Hippocampal formation (tissue), 2 donors: ENCODE measurements at places on chromosomes 5 and 9.

DNA sequence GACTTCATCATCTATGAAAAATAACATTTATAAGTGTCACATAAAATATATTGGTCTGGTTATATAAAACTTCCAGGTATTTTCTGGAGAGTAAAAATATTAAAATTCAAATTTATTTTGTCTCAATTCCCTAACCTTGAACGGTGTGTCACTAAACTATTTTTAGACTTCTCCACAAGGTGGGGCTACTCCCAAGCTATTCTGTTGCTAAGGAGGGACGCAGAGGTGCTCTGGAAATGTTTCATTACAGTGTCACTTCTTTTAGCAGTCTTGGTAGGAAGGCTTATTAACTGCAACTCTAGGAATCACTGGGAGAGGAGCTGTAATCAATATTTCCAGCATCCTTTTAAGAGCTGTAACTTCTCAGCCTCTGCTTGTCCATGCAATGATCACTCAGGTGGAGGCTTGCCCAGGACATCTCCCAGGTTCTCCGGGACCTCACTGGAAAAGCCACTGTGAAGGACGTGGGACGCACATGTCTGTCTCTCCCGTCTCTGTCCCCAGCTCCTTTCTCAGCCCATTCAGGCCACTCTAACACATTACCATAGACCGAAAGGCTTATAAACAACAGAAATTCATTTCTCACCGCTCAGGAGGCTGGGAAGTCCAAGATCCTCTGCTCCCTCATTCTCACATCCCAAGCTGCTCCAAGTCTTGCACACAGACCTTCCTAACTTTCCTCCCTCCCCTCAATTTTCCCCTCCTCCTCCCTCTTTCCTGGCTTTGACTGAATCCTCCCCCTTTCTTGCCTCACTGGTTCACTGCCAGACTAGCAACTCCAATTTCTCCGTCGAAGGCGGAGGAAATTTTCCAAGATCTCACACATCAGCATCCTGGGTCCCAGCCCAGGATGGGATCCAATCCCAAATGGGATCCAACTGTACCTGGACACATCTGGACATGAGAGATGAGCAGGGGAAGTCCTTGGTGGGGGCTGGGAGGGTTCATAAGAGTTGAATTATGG, 32.7 kb upstream of the DNAH5 start:
- DNase-seq: no peak

GRCh38 chr9:93052791-93053540, 5.5 kb upstream of the SUSD3 start:
- DNase-seq: no peak

- DNase-seq: no peak
Measured at GRCh38 chr5:151900891-151901290, 23.8 kb downstream of the GLRA1 start.

- DNase-seq: peak; percentile 30
Measured at GRCh38 chr9:76458903-76459693, at the start of gene GCNT1. GCNT1 (plus strand) TSS chr9:76459182; CDS start chr9:76502382, 43,200 bp downstream.

DNA sequence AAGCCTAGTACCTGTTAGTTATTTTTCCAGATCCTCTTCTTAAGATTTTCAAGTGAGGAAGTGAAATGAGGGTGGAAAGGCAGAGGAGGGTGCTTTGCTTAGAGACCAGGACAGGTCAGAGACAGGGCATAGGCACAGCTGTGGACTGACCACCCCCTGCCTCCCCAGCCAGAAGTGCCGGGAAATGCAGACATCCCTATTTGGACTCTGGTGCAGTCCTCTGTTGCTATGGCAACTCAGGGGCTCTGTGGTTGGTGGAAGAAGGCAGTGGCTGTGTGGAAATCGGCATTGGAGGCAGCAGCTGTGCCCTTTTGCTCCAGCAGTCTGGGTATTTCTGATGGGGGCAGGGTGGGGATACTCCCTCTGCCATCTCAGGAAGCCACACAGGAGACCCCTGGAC, 43.3 kb upstream of the NDFIP1 start:
- no peak for DNase-seq

GRCh38 chr9:96655198-96655851, at the start of gene PRXL2C:
PRXL2C (minus strand) TSS chr9:96655317; CDS start chr9:96655281, 36 bp downstream.
- peak; percentile 75 for DNase-seq

DNA sequence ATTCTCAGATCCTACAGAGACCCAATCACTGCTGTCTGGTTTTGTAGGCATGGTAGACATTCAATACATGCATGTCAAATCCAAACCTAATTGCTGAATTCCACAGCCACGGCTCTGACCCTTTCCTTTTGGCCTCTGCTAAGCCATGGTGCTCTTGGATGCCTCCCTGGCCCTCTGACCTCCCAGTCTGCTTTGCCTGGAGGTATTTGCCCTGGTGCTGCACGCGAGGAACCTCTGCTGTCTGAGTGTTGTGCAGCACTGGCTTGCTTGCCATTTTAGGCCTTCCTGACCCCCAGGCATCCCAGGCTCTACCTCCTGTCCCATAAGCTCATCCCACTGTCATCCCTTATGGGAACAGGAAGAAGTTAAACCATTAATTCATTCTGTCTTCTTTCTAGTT, 60.9 kb downstream of the DOCK2 start:
- no peak for DNase-seq

- DNase-seq: no peak
Measured at GRCh38 chr9:18544456-18544855, 70.5 kb downstream of the ADAMTSL1 start.

DNA sequence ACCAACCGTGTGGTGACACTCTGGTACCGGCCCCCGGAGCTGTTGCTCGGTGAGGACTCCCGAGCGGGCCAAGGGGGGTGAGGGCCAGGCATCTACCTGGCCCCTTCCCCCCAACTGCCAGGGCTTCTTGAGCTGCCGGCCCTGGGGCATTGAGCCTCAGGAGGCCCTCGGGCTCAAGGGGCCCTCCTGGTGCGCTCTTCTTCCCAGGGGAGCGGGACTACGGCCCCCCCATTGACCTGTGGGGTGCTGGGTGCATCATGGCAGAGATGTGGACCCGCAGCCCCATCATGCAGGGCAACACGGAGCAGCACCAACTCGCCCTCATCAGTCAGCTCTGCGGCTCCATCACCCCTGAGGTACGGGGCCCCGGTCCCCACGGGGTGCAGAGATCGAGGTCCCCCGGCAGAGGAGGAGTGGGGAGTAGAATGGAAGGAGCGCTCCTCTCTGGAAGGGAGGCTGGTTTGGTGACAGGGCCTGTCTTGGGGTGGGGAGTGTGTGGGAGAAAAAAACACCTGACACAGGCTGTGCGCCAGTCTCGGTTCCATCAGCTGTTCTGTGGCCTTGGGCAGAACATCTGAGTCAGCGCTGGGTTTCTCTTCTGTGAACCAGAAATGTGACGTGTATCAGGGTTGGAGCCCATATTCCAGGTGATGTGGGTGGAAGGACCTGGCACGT, 2.6 kb downstream of the CDK9 start:
- DNase-seq: no peak

DNA sequence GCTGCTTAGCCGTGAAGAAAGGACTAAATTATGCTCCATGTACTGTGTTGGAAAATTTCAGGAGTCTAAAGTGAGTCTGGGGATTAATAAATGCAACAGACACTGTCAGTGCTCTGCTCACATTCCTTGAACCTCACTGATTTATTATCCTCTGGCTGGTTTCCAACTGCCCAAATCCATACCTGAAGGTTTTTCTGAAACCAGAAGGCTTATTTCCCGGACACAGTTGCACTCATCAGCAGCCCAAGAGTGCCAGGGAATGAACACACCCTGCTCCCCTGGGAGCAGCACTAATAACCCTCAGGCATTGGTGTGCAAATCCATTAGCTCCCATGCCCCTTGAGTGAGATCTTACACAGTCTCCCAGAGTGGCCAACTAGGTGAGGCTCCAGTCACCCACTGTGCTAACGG, 38.7 kb downstream of the F2R start:
- no peak for DNase-seq

DNA sequence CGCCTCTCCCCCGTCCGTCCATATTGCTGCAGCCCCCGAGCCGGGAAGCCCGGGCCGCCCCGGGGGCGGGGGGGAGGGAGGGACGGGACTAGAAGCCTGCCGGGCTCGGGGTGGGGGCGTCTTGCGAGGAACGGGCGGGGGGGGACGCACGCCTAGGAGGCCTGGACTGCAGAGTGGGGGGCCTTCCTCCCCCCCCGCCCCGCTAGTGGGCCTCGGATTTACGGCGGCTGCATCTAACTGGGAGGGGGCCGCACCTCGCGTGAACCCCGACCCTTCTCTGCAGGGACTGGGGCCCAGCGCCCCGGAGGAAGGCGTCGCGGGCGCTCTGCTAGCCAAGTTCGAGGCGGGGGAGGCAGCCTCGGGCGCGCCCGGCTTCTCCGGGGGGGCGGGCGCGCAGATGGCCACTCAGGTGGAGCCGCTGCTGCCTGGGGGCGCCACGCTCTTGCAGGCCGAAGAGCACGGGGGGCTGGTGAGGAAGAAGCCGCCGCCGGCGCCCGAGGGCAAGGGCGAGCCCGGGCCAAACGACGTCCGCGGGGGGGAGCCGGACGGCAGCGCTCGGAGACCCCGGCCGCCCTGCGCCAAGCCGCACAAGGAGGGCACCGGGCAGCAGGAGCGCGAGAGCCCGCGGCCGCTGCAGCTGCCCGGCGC, at the start of gene LARP1:
LARP1 (plus strand) TSS at position 17 of the 648 bp plus-strand sequence; CDS start at position 398, 381 bp downstream.
- DNase-seq: no peak

GRCh38 chr9:119114681-119115080, 254.6 kb downstream of the BRINP1 start:
- no peak for DNase-seq

GRCh38 chr5:141811287-141812155, 66.7 kb downstream of the PCDH1 start:
- DNase-seq: no peak

- DNase-seq: no peak
Measured at GRCh38 chr9:84413301-84413700, 72.7 kb upstream of the SLC28A3 start.

DNA sequence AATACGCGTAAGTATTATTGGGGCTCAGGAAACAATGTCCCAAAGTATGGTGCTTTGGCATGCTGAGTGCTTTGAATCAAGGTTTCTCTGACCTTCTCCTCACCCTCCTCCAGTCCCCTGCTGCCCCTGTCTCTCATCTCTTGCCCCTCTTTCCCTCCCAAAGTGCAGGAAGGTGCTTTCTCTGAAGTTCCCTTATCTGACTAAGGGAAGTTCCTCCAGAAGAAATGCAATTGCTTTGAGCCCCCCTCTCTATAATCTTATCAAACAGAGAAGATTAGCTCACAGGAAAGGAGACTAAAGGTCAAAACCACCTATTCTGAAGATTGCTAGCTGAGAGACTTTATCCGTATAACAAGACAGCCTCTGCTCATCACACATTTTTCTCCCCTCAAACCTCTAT, 288.1 kb downstream of the ARL15 start:
- no peak for DNase-seq

GRCh38 chr5:98330871-98331270, 442.6 kb upstream of the RGMB start:
- no peak for DNase-seq

GRCh38 chr5:7473668-7474215, 77.8 kb downstream of the ADCY2 start:
- DNase-seq: no peak

- DNase-seq: no peak
Measured at GRCh38 chr5:152824316-152824715, 419.2 kb upstream of the NMUR2 start.

- no peak for DNase-seq
Measured at GRCh38 chr5:77638763-77639671, 504 bp upstream of the OTP start.

GRCh38 chr9:106758911-106759310, 104.1 kb upstream of the ZNF462 start:
- DNase-seq: no peak

DNA sequence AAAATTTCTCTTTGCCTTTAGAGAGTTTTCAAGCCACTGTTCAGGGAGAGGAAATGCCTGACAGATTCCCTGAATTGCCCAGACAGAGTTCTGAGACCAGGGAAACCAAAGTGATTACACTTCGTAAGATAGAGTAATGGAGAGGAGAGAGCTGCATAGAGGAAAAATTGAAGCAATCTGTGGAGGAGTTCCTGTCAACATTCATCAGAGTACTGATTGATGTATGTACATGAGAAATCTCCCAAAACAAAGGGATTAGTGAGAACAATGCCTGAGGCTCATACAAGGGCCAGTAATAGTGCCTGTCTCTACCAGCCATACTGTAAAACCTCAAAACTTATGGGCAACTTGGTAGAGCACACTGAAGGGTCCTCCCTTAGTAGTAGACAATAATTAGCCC, 79.0 kb upstream of the TRIM32 start:
- DNase-seq: no peak

GRCh38 chr5:175579742-175580432, 78.0 kb upstream of the HRH2 start:
- no peak for DNase-seq

DNA sequence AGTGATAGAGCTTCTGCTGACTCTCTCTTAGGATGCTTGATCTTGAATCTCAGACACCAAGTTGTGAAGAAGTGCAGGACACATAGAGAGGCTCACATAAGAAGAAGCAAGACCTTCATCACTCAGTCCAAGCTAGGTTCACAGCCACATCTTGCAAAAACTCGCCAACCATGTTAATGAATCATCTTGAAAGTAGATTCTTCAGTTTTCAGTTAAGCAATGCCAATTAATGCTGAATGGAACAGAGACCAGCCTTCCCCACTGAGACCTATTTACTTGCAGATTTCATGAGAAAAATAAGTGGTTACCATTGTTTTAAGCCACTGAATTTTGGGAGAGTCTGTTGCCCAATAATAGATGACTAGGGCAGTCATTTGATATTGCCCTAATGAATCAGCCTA, 217.7 kb upstream of the EDIL3 start:
- no peak for DNase-seq

DNA sequence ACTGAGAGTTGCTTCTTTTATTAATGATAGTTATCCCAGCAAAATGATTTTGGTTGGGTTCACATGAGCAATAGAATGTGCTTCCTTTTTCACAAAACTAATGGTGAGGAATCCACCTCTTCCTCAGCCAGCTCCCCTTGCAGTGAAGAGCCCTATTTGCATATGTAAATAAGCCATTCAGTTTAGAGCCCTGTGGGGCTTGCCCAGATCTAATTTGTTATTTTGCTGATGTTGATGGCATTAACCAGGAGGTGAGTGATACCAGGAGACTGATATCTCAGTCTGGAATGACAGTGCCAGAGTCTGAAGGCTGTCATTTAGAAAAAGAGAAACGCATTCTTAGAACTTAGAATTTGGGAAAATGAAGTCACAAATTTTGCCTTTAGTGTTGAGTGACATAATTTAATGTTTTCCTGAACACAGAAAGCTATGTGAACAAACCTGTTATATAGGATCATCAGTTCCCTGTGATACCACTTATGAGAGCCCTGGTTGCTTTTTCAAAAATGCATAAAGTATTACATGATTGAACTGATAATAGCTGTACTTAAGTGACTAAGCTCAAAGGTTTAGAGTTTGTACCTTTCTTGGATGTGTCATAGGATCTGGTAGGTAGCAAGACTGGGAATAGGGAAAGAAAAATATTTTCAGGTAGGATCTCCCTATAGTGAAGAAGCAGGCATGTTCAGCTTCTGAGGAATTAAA, 271.6 kb downstream of the MAST4 start:
- DNase-seq: no peak

GRCh38 chr9:35965011-35965410, 7.1 kb upstream of the OR2S2 start:
- DNase-seq: no peak

- DNase-seq: peak; percentile 72
Measured at GRCh38 chr9:112852741-112853504, 37.8 kb downstream of the SLC46A2 start.
